ENCODE measurements at places on chromosomes 1 and 21.

- DNase-seq: no peak
These were observed 7.1 kb upstream of the C1orf159 start for GRCh38 chr1:1122981-1123480.

- DNase-seq: no peak
These were observed 368.8 kb upstream of the TMPRSS15 start for GRCh38 chr21:18772404-18772803.

DNA sequence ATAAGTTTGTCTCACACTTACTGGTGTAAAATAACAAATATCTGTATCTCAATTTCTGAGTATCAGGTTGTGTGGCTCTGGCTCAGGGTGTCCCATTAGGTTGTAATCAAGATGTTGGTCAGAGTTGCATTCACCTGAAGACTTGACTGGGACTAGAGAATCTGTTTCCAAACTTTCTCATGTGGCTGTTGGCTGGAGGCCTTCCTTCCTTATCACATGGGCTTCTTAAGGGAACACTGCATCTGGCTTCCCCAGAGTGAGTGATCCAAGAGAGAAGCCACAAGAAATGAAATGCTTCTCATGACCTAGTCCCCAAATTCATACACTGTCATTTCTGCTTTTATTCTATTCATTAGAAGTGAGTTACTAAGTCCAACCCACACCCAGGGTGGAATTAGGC, 568.4 kb upstream of the CAMK1G start:
- DNase-seq: no peak

DNA sequence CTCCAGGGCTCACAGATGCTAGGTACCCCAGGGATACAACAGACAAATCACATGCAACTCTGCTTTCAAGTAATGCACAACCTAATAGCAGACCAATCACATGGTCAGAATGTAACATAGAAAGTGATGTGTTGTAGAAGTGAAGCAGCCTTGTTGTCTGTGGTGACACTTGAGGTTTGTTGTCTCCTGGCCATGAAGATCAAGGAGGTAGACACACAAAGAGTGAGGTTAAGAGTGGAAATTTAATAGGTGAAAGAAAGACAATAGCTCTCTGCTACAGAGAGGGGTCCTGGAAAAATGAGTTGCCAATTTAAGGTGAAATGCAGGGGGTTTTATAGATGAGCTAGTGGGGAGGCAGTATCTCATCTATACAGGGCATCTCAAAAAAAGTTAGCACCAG, 2.5 kb upstream of the TMEM9 start:
- no peak for DNase-seq

- no peak for DNase-seq
These were observed 136.3 kb downstream of the DUSP10 start for GRCh38 chr1:221605569-221605968.

GRCh38 chr1:15236321-15236721, 10.7 kb upstream of the FHAD1 start:
- DNase-seq: no peak

DNA sequence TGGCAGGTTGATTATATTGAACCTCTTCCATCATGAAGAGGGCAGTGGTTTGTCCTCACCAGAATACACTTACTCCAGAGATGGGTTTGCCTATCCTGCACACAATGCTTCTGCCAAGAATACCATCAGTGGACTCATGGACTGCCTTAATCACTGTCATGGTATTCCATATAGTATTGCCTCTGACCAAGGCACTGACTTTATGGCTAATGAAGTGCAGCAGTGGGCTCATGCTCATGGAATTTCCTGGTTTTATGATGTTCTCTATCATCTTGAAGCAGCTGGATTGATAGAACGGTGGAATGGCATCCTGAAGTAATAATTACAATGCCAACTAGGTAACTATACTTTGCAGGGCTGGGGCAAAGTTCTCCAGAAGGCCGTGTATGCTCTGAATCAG, 16.6 kb upstream of the GBP6 start:
- no peak for DNase-seq

GRCh38 chr1:29688471-29689365, 452.4 kb downstream of the PTPRU start:
- no peak for DNase-seq

- DNase-seq: no peak
These were observed 58.4 kb upstream of the CXADR start for GRCh38 chr21:17454315-17455027.

DNA sequence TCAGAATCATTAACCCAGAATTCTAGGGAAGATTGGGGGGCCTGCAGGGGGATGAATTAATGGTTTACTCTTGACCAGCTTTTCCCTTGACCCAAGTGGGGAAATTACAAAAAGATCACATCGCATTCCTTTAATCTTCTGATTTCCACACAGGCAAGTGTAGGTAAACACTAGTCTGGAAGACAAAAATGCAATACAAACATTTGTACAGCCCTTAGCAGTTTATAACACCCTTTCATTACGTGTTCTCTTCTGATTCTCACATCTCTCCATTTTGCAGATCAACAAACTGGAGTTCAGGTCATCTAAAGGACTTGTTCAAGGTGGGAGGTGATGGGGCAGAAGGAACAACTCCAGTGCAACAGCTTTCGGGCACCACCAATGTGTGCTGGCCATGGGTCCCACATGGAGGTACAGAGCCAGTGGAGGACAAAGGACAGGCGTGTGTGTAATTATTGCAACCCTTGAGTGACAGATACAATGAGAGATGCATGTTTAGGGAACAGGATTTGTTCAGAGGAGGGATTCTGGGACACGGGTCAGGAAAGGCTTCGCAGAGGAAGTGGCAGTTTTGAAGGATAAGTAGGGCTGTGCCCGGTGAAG, 20.4 kb downstream of the ATF3 start:
- no peak for DNase-seq

DNA sequence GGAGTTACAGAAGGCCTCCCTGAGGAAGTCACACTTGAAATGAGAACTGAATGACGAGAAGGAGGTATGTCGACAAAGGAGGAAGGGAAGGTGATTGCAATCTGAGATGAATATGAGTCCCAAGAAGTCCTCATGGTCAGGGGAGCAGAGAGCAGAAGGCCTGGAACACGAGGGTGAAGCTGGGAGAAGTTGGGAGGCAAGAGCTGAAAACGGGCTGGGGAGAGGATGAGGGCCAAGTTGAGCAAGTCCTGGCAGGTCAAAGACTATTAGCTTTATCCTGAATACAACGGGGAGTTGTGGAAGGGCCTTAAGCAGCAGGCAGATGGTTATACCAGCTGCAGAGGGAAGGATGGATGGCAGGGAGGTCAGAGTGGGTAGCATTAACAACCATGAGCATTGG, 89.5 kb downstream of the KCNJ15 start:
- DNase-seq: no peak

GRCh38 chr21:41585199-41585994, 77.4 kb upstream of the TMPRSS2 start:
- no peak for DNase-seq

- no peak for DNase-seq
These were observed 93.3 kb upstream of the CD1D start for GRCh38 chr1:158087320-158087927.

DNA sequence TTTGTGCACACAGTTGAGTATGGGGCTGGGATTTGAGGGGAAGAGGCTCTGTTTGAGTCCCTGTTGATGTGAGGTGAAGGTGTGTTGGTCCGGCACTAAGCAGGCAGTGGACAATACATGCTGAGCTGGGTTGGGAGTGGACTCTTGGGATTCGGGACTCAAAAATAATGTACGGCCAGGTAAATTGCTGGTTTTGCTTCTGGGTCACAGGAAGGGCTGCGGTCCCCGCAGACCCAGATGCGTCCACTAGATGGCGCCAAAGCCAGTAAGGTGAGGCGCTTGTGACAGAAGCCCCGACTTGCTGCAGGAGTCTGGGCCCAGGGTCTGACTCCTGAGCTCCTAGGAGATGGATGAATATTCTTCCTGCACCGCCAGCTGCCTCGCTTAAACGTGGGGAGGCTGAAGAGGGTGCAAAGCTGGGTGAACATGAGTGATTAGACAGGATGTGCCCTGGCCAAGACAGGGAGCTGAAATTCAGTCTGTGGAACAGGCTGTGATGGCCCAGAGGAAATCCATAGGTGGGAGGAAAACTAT, 61.4 kb downstream of the ACBD3 start:
- DNase-seq: peak; percentile 62

GRCh38 chr1:205488074-205488723, 16.3 kb upstream of the CDK18 start:
- no peak for DNase-seq

DNA sequence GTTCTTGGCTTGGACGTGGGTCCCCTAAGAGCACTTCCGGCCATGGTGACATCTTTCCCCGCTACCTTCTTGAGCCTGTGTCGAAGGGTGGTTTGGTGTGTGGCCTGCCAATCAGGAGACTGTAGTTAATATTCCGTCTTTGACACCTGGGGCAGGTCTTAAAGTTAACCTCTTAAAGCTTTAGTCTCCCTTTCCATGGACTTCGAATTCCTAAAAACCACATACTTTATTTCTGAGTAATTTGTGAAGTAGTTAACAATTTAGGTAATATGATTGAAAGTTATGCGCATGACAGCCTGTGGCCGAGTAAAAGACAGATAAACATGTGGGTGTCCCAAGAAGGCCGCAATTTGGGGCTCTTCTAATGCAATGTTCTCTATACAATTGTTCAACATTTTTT, 10.2 kb upstream of the RAB29 start:
- DNase-seq: no peak

DNA sequence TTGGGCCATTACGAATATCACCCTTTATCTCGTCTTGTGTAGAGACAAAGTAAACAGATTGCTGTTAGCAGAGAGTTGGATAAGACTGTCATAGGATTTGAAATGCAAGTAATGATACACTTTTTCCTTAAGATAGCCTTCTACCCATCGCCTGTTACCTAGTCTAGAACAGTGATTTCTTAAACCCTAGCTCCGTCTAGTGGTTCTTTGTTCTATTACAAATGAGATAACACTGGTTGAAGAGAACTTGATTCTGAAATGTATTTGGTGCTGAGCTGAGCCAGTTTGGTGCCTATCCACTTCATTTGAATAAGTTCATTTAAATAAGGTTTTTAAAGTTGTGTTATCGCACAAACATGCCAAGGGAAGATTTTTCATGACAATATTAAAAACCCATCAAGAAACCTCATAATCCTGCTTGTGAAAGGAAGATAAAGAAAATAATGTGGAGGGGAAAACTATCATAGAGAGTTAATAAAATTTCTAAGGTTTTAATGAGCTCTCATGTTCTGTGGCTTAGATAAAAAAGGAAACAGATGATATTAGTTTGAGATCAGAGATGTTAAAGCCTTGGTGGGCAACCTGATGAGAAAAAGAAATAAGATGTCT, 1.5 kb upstream of the KCNH1 start:
- no peak for DNase-seq

GRCh38 chr1:67058761-67059160, 4.8 kb upstream of the SLC35D1 start:
- no peak for DNase-seq

DNA sequence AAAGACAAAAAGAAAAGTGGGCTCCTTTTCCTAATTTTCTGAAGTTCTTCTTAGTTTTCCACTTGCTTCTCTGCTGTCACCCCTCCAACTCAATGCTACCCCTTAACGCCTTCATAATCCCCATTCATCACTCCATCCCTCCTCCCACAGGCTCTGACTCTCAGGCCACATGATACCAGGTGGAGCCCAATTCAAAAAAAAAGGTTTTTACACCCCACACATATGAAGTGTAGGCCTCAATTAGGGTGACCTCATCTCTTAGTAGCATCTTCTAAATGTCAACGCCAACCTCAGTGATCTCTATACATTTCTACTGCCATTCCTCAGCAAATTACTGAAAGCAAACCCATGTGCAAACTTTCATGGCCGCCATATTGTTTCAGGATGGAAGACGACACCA, 6.4 kb downstream of the SSBP3 start:
- no peak for DNase-seq

- DNase-seq: no peak
These were observed 3.4 kb downstream of the AGPAT3 start for GRCh38 chr21:43868461-43868860.

DNA sequence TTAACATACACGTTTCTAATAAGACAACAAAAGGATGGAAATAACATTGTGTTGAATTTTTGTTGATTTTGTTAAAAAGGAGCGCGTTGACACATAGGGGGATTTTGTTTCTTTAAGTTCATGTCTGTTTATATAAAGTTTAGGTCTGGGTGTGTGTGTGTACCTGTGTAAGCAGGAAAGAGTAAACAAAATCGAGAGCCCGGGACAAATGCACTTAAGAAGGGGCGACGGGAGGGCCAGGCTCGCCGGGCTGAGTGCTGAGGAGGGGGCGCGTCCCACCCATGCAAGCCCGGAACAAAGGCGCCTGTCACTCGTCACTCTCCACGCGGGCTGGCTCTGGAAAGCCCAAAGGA, 28.8 kb upstream of the TRIM17 start:
- DNase-seq: no peak

- DNase-seq: no peak
These were observed 19.1 kb downstream of the RAB7B start for GRCh38 chr1:205983925-205984725.

DNA sequence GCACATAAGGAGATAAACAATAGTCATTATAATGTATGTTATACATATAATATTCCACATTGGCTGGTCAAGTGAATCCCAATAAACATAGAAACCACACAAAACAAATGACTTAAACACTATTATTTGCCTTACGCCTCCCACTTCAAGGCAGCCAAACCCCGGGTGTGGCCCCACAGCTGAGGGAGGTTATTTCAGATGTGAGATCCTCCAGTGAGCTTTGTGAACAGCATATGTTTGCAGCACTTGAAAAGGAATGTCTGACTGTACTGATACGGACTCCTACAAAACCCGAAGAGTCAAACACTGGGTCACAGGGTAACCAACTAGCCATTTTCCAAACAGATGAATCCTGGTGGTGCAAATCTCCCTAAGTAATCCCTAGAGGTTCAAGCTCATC, 27.1 kb upstream of the DISP1 start:
- DNase-seq: no peak

GRCh38 chr1:164524810-164525209, 34.2 kb upstream of the PBX1 start:
- no peak for DNase-seq

DNA sequence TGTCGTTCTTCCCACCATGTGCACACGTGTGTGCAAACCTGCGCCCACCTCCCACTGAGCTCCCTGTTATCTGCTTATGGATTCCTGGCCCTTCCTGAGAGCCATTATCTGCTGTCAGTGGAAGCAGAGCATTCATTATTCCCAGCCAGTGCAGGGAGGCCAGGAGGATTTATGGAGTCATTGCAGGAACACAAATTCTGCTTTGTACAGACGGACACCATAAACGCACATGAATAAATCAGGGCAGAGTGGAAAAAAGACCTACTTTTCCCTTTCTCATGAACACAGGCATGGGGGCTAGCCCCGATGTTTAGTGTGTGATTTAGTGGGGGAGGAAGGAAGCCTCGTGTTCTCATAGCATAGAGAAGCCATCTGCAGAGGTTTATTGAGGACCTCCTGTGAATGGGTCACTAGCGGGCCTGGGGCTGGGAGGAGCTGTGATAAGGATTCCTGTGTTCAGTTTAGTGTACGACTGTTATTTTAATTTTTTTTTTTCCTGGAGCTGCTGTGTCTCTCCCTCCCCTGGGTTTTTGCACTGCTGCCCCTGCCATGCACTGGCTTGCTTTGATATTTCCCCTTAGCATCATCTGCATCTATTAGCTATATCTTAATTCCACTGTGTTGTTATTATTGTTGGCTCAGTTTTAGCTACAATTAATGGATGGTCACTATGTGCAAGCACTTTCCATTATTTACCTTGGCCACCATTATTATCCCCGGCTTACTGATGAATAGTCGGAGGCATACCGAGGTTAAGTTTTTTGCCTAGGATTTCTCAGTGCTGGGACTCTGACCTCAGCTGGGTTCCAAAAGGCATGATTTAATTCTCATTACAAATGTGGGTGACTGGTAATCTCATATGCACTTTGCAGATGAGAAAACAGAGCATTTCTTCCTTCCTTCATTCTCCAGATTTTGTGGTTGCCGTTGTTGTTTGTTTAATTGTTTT, 33.0 kb downstream of the HUNK start:
- no peak for DNase-seq

Measured in activated CD8-positive, alpha-beta memory T cell treated with anti-CD3 and anti-CD28 coated beads for 1 hour (primary cell).